Upper lobe of right lung (tissue), 1 donor: ENCODE measurements at places on chromosomes 4 and X.

GRCh38 chr4:169397762-169398161, 127.0 kb upstream of the SH3RF1 start:
- DNase-seq, result no peak

DNA sequence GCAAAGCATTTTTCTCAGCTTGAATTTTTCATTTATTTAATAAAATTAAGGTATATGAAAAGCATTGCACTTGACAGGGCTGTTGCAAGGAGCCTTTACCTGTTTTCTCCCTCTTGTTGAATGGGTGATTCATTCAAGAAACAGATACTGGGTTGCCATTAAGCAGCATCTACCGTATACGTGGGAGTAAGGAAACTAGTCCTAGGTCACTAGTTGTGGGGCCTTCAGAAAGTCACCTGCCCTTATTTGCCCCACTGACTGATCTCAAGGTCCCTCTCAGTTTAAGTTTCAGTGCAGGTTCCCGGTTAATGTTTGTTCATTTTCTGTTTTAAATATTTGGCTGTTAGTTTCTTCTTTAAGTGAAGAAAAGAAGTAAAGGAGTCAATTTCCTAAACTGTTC, 34.0 kb downstream of the LHFPL1 start:
- no peak for DNase-seq

DNA sequence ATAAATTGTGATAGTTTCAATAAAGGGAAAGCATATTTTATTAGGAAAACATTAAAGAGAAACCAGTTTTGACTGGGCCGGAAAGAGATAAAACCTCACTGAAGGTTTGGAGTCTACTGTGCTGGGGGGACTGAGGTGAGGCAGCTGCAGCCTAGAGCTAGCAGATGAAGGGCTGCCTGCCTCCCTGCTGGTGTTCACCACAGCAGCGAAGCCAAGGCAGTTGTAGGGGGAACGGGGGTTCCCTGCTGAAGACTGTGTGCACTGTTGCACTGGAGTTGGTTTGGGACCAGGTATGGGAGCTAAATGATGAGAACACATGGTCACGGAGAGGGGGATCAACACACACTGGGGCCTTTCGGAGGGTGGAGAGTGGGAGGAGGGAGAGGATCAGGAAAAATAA, 546.5 kb upstream of the SMIM31 start:
- DNase-seq, result no peak

- DNase-seq, result no peak
These were observed 104.5 kb upstream of the VEGFC start for GRCh38 chr4:176897226-176897625.

GRCh38 chr4:137543648-137544047, 11.4 kb upstream of the PCDH18 start:
- no peak for DNase-seq

- DNase-seq, result no peak
These were observed 1003.8 kb upstream of the INTU start for GRCh38 chr4:126628933-126629332.

DNA sequence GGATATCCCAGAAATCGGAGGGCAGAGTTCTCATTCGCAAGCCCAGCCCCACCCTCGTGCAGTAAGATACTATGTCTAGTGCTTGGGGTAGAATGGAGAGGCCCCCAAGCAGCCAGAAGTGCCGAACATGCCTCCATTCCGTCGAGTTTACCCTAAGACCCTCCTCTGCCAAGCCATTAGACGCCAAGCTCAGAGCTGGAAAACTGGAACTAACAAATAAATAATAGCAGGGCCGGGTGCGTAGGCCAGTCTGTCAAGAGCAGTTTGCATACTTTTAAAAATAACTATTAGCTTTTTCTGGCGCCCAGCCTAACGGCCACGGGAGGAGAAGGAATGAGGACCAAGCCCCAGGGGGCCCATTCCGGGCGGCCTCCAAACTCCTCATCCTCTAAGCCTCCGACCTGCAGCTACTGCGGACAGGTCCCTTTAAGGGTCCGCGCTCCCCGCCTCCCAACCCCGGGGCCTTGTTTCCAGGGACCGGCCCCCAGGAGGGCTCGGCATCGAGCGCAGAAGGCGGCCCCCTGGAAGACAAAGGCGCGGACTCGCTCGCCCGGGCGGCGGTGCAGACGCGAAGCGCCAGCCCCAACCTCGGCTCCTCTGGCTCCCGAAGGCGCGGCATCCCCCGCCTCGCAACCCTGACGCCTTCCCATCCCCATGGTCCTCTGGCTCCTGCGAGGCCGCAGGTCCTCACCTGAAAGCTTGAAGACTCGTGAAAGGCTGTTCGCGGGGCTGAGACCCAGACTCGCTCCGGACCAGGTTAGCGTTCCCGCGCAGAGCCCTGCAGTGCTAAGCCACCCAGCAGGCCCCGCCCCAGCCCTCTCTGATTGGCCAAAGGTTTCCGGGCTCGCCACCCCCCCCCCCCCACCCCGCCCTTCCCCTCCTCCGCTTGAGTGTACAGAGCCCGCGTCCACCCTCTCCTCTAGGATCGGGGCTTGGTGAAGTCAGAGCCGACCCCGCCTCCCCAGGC, at the start of gene TMSB15A:
Gene TMSB15A, minus strand, starts transcription at position 765 of the 967 bp plus-strand sequence.
- peak; percentile 82 for DNase-seq

DNA sequence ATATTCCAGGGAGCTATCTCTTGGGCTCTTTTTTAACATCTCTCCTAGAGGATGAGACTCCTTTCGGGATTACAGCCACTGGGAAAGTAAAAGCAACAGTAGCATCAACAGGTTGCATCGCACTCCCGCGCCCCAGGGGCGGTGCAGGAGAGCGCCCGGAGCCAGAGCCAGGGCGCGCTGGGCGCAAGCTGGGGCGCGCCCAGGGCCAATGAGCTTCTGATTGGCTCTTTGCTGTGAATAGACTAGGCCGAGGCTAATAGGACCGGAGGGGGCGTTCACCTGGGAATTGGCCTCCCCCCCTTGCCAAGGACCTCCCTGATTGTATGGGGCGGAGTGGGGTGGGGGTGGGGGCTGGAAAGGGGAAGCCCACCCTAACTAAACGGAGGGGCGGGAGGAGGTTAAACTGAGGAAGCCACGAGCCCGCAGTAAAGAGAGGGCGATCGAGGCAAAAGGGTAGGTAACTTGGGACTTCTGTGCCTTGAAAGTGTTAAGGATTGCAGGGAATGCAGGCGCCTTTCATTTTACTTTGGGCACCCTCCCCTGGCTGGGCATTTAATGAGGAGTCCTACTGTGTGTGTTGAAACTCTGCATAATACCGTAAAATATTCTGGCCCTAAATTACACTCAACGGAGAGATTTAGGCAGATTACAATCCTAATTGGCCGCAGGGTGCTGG, 1.1 kb upstream of the ATOH1 start:
- DNase-seq, result no peak

DNA sequence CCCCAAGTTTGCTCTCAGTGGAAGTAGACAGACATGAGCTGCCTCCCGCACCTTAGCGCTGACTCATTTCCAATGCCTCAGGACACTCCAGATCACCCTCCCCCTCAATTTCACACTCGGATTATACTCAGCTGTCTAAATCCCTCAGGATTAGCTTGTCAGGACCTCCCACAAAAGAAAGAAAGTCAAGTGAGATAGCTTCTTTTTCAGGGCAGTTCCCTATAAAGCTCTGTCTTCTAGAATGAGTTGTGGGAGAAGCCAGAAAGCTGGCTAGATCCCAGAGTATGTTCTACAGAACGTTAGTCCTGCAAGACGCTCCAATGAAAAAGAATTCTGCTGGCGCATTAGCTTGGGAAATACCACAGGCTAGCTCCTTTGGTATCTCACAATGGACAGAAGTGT, 51.2 kb upstream of the MTNR1A start:
- DNase-seq, result no peak

GRCh38 chr4:2898001-2898400, 54.4 kb downstream of the ADD1 start:
- no peak for DNase-seq

DNA sequence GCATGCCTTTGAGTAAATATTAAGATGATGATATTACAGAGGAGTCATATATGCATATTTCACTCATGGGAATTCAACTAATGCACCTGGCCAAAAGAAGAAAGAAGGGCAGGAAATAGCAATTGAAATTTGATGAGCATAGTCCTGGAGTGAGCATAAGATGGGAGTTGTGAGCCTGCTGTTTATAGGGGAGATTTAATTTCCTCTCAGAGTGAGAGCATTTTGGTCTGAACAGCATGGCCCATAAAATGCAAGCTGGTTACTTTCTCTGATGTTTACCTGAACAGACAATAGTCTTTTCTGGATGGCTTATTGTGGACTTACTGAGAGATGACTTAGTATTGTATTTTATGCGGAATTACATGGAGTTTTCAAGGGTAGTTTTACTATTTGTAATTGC, 53.6 kb downstream of the FHIP1A start:
- no peak for DNase-seq

- no peak for DNase-seq
These were observed 1.6 kb downstream of the APBB2 start for GRCh38 chr4:41212616-41213203.

DNA sequence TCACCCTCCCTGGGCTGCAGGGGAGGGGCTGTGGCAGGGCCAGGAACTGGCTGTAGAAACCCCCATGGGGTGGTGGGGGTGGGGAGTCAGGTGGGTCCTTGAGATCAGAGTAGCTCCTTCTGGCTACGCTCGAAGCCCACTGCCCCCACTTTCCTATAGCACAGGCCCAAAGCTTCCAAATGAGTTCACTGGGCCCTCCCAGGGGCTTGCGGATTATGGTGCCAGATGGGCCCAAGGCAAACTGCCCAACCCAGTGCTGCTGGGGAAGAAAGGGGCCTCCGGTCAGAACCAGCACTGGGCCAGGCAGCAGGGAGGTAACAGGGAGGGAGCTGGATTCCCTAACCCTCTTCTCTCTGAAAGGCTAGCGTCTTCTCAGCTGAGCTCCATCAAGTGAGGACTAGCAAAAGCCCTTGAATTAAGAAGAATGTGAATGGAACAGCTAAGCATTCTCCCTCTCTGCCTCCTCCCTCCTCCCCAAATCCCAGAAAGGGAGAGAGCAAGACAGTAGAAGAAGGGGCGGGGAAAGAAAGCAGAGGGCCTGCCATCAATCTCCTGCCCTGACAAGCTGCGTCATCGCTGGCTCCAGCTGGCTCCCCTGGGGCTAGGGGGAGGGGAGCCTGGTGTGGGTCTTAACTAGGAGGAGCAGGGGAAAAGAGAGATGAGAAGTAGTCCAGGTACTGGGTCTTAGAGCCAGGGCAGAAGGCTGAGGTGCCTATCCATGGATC, 34.7 kb downstream of the FRMPD3 start:
- DNase-seq, result no peak

DNA sequence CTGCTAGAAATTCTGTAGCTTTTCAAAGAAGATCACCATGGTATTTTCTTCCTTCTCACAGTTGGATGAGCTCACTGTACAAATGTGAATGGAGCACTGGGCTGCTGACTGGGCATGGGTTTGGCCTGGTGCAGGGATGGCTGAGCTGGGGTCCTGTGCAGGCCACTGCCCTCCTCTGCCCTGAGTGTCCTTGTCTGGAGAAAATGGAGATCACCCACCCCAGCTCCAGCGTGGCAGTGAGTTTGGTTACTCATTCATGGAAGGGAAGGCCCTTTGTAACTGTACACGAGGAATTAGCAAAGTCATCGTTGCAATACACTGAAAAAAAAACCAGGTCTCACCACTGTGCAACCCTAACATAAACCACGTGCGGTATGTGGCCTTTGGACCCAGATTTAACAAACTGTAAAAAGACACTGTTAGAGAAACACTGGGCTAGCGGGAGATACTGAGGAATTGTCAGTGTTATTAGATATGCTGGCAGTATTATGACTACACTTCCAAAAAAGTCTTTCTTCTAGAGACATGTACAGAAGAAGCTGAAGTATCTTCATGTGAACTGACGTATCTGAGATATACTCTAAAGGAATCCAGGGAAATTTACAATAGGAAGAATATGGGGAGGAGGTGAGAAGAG, 16.1 kb upstream of the TBC1D14 start:
- DNase-seq, result no peak

GRCh38 chrX:118751950-118752783, 24.8 kb downstream of the IL13RA1 start:
- DNase-seq, result no peak

DNA sequence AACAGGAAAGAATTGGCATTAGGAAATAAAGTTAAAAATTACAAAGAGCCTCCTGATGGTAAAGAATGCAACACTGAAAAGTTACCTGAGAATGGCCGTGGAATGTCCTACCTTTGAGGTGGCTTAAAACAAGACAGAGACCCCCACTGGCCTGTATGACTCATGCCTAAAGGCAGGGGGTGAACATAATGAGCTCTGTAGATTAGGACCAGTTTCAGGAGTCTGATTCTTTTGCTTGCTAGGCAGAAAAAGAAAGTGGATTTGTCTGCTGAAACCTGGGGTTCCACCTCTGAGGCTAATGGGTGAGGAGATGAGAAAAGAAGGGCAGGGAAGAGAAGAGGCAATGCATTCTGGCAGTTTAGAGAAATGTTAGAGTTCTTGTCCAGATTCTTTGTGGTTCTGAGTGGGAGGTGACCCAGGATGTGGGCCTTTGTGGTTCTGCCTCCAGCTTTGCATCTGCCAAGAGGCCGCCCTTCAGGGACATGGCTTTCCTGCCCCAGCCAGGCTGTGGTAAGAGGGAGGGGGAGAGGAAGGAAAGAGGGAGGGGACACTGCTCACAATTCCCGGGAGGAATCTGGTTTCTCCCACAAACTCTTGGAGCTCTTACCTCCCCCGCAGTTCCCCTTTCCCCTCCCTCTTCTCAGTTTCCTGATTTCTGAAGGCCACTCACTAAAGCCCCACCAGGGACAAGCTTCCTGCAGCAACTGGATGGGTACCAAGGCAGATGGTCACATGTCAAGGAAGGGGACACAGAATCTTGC, 109.6 kb downstream of the EFNB1 start:
- DNase-seq, result no peak

- no peak for DNase-seq
These were observed 63.0 kb upstream of the FAM9A start for GRCh38 chrX:8864161-8864560.

GRCh38 chr4:85940151-85940550, 419.7 kb downstream of the MAPK10 start:
- DNase-seq, result no peak

GRCh38 chr4:99205153-99205979, 13.7 kb downstream of the ADH6 start:
- no peak for DNase-seq

DNA sequence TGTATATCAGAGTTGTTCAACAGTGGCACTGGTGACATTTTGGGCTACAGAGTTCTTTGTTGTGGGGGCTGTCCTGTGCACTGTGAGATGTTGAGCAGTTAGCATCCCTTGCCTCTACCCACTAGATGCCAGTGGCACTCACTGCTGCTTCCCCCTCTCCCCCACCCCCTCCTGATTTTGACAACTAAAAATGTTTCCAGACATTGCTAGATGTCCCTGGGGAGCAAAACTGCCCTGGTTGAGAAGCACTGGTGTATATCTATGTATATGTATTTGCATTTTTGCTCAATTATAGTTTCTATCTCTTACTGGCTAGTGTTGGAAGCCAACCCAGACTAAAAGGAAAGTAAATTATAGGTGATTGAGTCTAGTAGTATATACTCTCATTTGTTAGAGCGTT, 2.4 kb downstream of the TMEM131L start:
- no peak for DNase-seq

GRCh38 chr4:164488114-164488513, 265.8 kb upstream of the SMIM31 start:
- DNase-seq, result no peak
